ENCODE measurements at places on chromosomes 5 and 9.

DNA sequence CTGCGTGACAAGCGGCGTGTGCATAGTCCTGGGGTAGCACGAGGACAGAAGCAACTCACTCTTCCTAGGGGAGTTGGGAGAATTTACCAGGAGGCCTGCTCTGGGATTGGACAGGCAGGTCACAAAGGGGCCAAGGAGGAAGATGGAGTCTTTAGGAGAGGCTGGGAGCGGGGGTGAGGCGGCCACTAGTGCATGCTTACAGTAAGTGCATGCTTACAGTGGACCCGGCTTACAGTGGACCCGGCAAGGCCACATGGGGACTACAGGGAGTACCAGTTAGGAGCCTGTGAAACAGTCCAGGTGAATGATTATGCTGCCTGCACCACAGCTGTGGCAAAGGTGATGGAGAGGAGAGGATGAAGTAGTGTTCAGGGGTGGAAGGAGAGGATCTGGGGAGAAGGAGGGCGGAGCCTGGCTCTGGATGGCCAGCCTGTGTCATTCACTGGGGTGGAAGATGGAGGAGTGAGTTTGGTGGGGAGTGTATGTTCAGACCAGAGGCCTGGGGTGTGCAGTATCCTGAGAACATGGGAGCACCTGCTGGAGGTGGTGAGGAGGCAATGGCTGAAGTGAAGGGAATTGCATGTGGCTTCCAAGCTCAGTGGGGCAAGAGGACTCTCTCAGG lies 78.7 kb downstream of the CRB2 start:
- no peak for DNase-seq

GRCh38 chr9:2389404-2389803 lies 232.2 kb upstream of the VLDLR start:
- DNase-seq = no peak

GRCh38 chr5:171989276-171989675 lies 17.2 kb downstream of the FBXW11 start:
- no peak for DNase-seq

GRCh38 chr9:136105398-136106135 lies 10.5 kb upstream of the NACC2 start:
- DNase-seq = no peak

DNA sequence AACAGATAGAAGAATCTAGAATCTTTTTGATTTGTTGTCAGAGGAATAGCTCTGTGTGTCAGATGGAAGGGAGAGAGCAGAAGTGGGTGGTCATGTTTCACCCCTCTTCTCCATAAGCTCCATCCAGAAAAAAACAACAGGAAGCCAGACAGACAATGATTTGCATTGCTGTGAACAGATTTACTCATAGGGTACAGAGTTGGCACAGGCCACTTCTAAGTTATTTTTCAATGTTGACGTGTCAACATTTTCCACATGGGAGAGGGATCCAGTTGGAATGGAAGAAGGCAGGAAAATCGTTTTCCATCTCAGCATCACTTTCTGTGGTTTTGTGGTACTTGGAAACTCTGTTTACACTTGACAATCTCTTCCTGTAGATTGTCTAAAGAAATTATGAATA lies 86.7 kb downstream of the INSYN2B start:
- no peak for DNase-seq

DNA sequence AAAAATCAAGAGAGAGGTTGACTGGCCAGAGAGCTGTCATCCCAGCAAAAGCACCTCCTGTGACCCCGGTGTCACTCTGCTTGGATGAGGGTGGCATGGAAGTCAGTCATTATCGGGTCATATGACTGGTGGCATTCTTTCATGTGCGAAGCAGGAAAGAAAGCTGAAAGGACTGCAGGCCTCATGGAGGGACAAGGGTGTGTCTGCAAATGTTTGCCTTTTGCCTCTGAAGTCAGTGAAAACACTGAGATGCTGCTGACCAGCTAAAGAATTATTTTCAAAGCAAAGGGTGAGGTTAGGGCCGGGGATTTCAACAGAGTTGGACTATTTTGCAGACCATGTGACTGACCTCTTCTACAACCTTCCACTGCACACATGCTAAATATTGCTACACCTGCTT lies 298.3 kb downstream of the CSNK1G3 start:
- DNase-seq = no peak
